ENCODE measurements at places on chromosomes 7 and 10. TPM values are rescaled to one million over a fixed set of nuclear protein-coding genes. Genes with fewer than 3 reads are reported as not detected.

MMD2 gene
- not detected for total RNA-seq

RTKN2 gene
- total RNA-seq = 0.23 TPM

ICA1 gene
- total RNA-seq = 0.23 TPM

ARID5B gene
- total RNA-seq = 40.1 TPM

TAS2R41 gene
- total RNA-seq = not detected

FAM25G gene
- not detected for total RNA-seq

HYAL4 gene
- total RNA-seq = not detected

SEMA3C gene
- total RNA-seq = 216 TPM

HHEX gene
- 7.7 TPM for total RNA-seq

VIPR2 gene
- not detected for total RNA-seq

CDNF gene
- total RNA-seq = 0.35 TPM

CHST12 gene
- 6.0 TPM for total RNA-seq

LDB3 gene
- 0.08 TPM for total RNA-seq

FGFBP3 gene
- 0.23 TPM for total RNA-seq

Measured in smooth muscle cell of the coronary artery (primary cell).